ENCODE measurements at places on chromosomes 13 and 19.
A peak's percentile ranks its signal among the peaks of the same experiment; 100 is the strongest.

DNA sequence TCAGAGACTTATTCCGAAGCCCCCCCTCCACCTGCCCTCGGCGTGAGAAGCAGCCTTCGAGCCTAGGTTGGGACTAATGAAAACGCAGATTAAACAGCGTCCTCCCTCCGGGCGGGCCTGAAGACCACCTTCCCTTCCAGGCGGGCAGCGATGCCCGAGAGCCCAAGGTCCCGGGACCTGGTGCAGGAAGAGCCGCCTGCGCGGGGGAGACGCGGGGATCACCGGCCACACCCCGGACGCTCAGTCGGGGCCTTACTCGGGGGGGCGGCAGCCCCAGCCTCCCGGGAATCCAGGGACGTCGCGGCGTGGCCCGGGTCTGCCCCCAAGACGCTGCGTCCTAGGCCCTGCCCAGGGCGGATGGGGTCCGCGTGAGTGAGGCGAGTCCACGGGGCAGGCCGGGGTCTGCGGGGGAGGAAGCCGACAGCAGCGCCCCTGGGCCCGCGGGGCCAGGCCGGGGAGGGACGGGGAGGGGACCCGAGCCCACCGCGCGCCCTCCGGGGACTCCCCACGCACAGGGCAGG lies 33.3 kb upstream of the SPACA7 start:
- no peak overlapping the region for H3K4me3 ChIP-seq
- H3K36me3 ChIP-seq: no peaks in the 10 kb centered on the region
- peaks cover 23% of the 10 kb centered on the region for H3K4me1 ChIP-seq
- H3K27me3 ChIP-seq: no peaks in the 10 kb centered on the region
- no peak overlapping the region for H3K27ac ChIP-seq

DNA sequence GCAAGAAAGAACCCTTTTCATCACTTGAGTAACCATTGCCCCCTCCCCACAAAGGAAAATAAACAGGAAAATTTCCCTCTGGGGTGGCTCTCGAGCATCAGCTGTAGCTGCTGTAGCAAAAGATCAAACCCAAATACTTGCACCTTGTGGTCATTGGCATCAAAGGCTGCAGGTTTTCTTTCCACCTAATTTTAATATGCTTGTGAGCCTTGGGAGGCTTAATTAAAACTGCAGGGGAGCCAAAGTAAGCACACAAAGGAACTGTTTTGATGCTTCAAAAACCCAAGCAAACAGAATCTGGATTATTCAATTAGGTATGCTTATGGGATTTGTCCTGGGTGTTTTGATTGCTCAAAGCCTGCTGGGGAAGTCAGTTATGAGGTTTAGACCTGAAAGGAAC lies 119.5 kb downstream of the SHISA2 start:
- peaks cover 19% of the 10 kb centered on the region for H3K4me1 ChIP-seq
- H3K27ac ChIP-seq: no peak overlapping the region
- no peak overlapping the region for H3K4me3 ChIP-seq
- no peaks in the 10 kb centered on the region for H3K36me3 ChIP-seq
- no peaks in the 10 kb centered on the region for H3K27me3 ChIP-seq
- DNase-seq: no peak

GRCh38 chr13:52136763-52137162 lies 7.9 kb upstream of the NEK5 start:
- no peak overlapping the region for H3K27ac ChIP-seq
- H3K4me3 ChIP-seq: no peak overlapping the region
- no peaks in the 10 kb centered on the region for H3K27me3 ChIP-seq
- DNase-seq: no peak

- peak overlapping the region; percentile 41 for H3K27ac ChIP-seq
- H3K4me3 ChIP-seq: peak overlapping the region; percentile 77
- no peaks in the 10 kb centered on the region for H3K36me3 ChIP-seq
- no peak for DNase-seq
- H3K27me3 ChIP-seq: peaks cover 6% of the 10 kb centered on the region
Observed at GRCh38 chr13:48532256-48532505, 699 bp downstream of the RCBTB2 start.

DNA sequence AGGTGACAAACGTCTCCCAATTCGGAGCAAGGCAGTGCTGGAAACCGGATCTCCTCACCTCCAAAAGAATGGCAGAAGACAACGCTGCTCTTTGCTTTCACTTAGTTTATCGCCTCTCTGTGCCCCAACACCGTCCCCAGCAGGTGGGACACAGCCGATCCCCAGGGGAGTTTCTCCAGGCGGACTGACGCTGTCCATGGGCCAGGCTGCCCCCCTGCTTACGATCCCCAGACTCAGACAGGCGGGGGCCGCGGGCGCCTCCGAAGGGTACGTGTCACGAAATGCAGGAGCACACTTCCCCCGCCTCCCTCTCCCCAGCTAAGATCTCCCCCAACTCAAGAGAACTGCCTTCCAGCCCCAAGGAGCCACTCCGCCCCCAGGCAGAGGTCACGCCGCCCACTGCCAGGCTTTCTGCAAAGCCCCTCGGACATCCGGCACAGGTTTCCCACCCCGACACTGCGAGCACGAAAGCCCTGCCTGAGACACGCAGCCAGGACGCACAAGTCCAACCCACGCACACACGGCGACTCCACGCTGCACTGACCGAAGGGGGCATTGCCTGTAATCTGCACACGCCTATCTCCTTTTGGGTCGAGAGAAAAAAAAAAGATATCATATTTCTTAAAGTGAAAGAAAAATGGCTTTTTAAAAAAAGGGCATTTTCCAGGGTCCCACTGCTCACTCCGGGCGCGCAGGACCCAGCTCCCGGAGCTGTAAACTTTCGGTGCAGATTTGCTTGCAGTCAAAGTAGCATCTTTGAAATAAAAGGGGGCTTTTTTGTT lies 2.0 kb downstream of the SPRY2 start:
- H3K27ac ChIP-seq: peak overlapping the region; percentile 100
- DNase-seq: peak; percentile 82
- H3K4me3 ChIP-seq: peak overlapping the region; percentile 97
- H3K27me3 ChIP-seq: no peaks in the 10 kb centered on the region
- peaks cover 10% of the 10 kb centered on the region for H3K4me1 ChIP-seq
- peaks cover 12% of the 10 kb centered on the region for H3K36me3 ChIP-seq

DNA sequence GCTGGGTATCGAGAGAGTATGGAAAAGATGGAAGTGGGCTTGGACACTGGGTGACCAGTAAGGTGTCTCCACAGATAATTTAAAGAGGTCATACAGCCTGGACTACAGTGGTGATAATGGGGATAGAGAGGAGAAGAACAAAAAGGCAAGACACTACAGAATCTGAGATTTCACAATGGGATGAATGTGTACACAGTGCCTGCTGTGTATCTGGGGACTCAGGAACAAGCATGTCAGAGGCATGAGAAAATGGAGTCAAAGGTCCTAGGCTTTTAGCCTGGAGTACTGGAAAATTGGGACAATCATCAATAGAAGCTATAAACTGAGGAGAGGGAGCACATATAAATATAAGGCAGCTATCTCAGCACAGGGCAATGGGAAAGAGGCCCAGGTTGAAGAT lies 69.4 kb downstream of the TSC22D1 start:
- no peak for DNase-seq
- no peak overlapping the region for H3K4me3 ChIP-seq
- H3K27me3 ChIP-seq: no peaks in the 10 kb centered on the region

GRCh38 chr19:46404055-46404752 lies 9.2 kb downstream of the CCDC8 start:
- no peak for DNase-seq
- peak overlapping the region; percentile 32 for H3K4me3 ChIP-seq
- no peaks in the 10 kb centered on the region for H3K27me3 ChIP-seq
- H3K27ac ChIP-seq: no peak overlapping the region

GRCh38 chr13:37277007-37277406 lies 171.5 kb upstream of the CSNK1A1L start:
- no peak overlapping the region for H3K4me3 ChIP-seq
- DNase-seq: no peak
- no peaks in the 10 kb centered on the region for H3K36me3 ChIP-seq
- no peak overlapping the region for H3K27ac ChIP-seq
- H3K4me1 ChIP-seq: no peaks in the 10 kb centered on the region
- H3K27me3 ChIP-seq: no peaks in the 10 kb centered on the region

DNA sequence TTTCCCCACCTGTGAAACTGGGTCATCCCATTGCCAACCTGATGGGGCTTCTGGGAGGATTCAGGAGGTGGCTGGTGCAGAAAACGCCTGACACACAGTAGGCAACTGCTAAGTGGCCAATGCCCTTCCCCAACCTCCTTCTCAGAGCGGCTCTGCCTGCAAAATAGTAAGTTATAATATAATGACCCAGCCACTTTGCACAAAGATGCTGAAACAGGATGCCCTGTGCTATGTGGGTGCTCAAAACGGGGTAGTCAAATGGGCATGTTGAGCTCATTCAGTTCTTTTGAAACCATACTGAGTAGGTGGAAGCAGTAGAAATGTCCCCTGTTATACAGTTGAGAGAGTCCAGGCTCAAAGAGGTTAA lies 507 bp downstream of the MARCHF2 start:
- H3K27me3 ChIP-seq: peaks cover 1% of the 10 kb centered on the region
- no peaks in the 10 kb centered on the region for H3K4me1 ChIP-seq
- H3K36me3 ChIP-seq: no peaks in the 10 kb centered on the region
- H3K27ac ChIP-seq: no peak overlapping the region
- peak overlapping the region; percentile 86 for H3K4me3 ChIP-seq
- no peak for DNase-seq

DNA sequence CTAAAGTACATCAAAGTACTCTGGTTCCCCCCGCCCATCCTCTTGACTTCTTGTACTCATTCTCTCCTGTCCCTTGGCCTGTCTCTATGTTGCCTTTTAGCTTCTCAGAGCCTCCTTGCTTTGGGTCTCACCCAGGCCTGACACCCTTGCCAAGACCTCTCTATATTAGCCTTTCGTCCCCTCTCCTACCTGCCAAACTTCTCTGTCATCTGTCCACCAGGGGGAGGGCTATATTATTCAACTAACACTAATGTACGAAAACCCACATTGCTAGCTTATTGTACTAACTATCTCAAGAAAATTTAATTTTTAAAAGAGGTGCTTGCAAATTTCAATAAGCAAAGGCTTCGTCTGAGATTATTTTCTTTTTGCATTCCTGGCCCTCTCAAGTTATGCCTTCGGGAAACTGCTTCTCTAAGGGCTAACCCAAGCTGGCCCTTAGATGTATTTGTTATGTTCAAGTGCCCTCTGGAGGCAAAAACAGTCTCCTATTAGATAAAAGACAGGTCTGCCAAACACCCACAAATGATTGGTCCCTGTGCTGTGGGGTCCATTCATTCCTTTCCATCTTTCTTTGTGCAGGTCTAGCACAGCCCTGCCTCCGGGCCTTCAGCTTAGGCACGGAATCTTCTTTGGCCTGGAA lies 6.3 kb upstream of the MRPS31 start:
- DNase-seq: peak; percentile 40
- H3K4me3 ChIP-seq: no peak overlapping the region
- H3K27ac ChIP-seq: no peak overlapping the region
- no peaks in the 10 kb centered on the region for H3K36me3 ChIP-seq

- peaks cover 29% of the 10 kb centered on the region for H3K4me1 ChIP-seq
- no peak overlapping the region for H3K27ac ChIP-seq
- H3K36me3 ChIP-seq: no peaks in the 10 kb centered on the region
- DNase-seq: no peak
Observed at GRCh38 chr19:44810234-44811121, 1.6 kb downstream of the BCAM start.

- no peaks in the 10 kb centered on the region for H3K27me3 ChIP-seq
- no peak overlapping the region for H3K4me3 ChIP-seq
- no peaks in the 10 kb centered on the region for H3K36me3 ChIP-seq
- H3K4me1 ChIP-seq: no peaks in the 10 kb centered on the region
Observed at GRCh38 chr13:54742984-54743383, 1714.4 kb downstream of the OLFM4 start.

GRCh38 chr13:98144801-98145350 lies 2.0 kb downstream of the FARP1 start:
- H3K4me1 ChIP-seq: peaks cover 21% of the 10 kb centered on the region
- H3K27me3 ChIP-seq: peaks cover 14% of the 10 kb centered on the region
- peak overlapping the region; percentile 70 for H3K4me3 ChIP-seq
- H3K36me3 ChIP-seq: no peaks in the 10 kb centered on the region
- H3K27ac ChIP-seq: peak overlapping the region; percentile 2

DNA sequence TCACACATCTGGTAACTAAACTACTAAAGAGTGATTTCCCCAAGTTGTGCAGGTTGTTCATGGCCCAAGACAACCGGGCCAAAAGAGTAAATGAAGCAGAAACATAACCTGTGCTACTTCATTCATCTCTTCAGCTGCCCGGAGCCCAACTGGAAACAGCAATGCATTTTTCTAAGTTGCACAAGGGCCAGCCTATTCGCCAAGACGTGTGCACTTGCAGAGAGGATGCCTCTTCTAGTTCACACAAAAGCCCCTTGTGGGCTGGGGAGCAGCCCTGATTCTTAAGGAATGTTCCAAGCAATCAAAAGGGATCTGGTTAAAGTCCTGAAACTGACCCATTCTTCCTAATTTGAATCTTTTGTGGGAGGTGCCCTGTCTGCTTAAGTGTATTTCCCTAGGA lies 275.8 kb downstream of the SHISA2 start:
- H3K27ac ChIP-seq: peak overlapping the region; percentile 47
- no peaks in the 10 kb centered on the region for H3K4me1 ChIP-seq
- H3K4me3 ChIP-seq: no peak overlapping the region

DNA sequence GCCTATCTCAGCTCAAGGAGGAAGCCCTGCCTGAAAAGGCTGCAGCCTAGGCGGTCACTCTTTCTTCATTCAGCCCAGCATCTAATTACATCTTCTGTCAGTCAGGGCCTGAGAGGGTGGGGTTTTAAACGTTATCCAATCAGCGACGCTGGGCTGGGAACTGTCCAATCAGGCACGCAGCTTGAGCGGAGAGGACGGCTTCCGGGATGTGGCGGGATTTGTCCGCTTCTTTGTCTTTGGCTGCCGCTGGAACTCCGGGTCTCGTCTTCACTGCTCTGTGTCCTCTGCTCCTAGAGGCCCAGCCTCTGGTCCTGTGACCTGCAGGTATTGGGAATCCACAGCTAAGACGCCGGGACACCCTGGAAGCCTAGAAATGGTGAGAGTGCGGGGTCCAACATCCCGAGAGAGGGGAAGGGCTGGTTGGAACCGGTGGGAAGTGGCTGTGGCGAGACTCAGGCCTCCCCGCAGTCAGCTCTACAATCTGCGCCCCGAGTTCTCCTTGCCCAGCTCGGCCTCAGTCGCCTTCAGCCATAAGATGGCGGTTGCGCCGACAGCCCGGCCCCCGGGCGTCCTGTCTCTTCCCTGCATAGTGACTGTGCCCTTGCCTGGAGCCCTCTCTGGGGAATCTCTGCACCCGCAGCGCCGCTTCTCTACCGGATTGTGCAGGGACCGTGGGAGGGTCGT lies at the start of gene ZNF738:
Gene ZNF738, plus strand, starts transcription at position 233 of the 684 bp plus-strand sequence. Its CDS starts 141 bp downstream, at position 374.
- DNase-seq: peak; percentile 96
- H3K36me3 ChIP-seq: peaks cover 17% of the 10 kb centered on the region
- H3K4me3 ChIP-seq: peak within 1 kb of the TSS; percentile 73

DNA sequence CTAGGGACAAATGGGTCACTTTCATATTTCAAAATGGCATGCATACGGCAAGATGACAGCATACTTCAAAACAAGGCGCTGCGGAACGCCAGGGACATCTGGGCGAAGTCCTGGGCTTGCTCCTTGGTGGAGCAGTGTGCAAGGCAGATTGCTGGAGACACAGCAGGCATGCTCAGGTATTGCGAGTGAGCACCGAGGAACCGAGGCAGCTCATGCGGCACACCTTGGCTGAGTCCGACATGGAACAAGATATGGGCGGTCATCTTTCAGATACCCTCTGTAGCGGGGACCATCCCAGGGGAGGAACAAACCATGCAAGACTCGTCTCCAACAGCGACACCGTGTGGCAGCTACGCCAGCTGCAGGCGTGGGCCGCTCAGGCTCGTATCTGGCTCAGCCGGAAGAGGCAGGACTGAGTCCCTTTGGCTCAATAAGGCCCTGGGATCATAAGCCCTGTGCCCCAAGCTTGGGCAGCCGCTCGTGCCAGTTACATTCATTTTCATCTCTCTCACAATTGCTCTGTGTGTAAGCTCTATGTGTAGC lies 112.4 kb downstream of the NUFIP1 start:
- H3K4me3 ChIP-seq: peak overlapping the region; percentile 35
- DNase-seq: no peak
- no peaks in the 10 kb centered on the region for H3K36me3 ChIP-seq
- H3K27ac ChIP-seq: no peak overlapping the region
- H3K27me3 ChIP-seq: peaks cover 7% of the 10 kb centered on the region
- H3K4me1 ChIP-seq: no peaks in the 10 kb centered on the region

Data from neuronal stem cell (in vitro differentiated cells).